ENCODE measurements at places on chromosomes 13 and 19. TPM values are rescaled to one million over a fixed set of nuclear protein-coding genes. Genes with fewer than 3 reads are reported as not detected.

Gene KLF1
- 111 TPM for polyA plus RNA-seq

Gene SLAIN1
- 0.05 TPM for polyA plus RNA-seq

- DNase-seq = peak; percentile 39
These were observed 230.8 kb downstream of the DLEU7 start for GRCh38 chr13:50612717-50613116.

- DNase-seq = no peak
These were observed 60.3 kb downstream of the CRYL1 start for GRCh38 chr13:20465218-20465879.

Gene PABPC3
- polyA plus RNA-seq = 0.12 TPM

- no peak for DNase-seq
These were observed 564 bp downstream of the NLRP12 start for GRCh38 chr19:53823380-53824120.

Gene CDC42EP5
- polyA plus RNA-seq = 0.96 TPM

DNA sequence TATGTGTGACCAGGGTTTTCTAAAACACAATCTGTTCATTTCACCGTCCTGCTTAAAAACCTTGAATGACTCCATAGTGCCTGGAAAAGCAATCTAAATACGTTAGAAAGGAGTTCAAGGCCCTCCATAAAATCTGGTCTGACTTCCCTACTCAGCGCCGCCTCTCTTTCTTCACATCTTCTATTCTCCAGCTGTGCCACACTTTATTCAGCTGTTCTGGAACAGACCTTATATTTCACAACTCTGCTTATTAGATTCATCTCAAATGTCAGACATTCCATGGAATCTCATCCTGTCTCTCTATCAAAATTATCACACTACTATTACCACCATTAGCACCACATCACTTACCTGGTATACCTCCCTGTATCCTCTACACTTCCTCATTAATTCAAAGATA lies 19.8 kb upstream of the SPART start:
- no peak for DNase-seq

GRCh38 chr19:23718802-23719201 lies 31.8 kb upstream of the ZNF675 start:
- peak; percentile 7 for DNase-seq

GRCh38 chr19:2353887-2354592 lies 6.0 kb upstream of the TMPRSS9 start:
- no peak for DNase-seq

Gene ERICH6B
- not detected for polyA plus RNA-seq

Gene KIR2DL1
- polyA plus RNA-seq = not detected

Gene CEACAM3
- not detected for polyA plus RNA-seq

DNA sequence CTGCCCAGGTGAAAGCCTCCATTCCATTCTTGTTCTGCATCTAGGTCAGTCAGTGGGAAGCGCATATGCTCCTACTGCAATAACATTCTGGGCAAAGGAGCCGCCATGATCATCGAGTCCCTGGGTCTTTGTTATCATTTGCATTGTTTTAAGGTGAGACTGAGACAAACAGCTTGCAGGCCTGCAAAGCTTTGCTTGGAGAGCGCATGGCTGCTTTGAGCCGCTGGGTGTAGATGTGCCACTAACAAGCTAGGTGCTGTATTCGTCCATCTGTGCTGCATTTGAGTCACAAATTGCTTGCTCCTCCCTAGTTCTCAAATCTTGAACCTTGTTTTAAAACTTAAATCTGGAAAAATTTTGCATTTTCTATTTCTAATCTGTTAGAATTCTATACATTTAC lies 219.1 kb downstream of the LMO7 start:
- DNase-seq = no peak

DNA sequence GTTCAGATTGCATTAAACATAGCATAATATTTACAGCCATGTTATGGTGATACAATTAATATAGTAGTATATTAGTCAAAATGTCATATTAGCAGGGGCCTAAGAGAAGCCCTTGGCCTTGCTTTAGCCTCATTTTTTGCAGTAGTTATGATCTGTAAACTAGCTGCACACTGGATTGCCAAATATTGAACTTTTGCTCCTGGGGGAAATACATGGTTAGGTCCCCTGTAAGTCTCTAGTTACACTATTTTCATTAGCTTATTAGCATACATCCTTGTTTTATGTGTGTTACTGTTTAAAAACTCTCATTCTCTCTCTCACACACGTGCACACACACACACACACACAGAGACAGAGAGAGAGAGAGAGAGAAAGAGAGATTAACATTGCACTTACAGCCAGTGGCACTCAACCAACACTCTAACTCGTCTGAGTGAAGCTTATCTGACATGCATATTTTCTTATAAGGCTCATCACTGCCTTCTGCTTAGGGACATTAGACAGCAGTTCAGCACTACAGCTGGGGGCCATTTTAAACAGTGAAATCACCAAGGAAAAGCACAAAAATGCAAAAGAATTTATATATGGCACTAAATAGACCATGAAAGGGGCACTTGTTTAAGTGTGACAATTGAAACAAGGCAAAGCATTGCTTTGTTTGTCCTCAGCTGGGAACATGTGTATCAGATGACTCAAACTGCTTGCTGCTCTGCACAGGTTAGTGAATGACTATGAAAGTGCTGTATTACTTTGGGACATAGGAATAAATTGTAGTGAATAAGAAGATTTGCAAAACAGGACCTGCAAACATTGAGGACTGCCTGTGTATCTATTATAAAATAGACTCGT lies 278.7 kb downstream of the GPC6 start:
- no peak for DNase-seq

DNA sequence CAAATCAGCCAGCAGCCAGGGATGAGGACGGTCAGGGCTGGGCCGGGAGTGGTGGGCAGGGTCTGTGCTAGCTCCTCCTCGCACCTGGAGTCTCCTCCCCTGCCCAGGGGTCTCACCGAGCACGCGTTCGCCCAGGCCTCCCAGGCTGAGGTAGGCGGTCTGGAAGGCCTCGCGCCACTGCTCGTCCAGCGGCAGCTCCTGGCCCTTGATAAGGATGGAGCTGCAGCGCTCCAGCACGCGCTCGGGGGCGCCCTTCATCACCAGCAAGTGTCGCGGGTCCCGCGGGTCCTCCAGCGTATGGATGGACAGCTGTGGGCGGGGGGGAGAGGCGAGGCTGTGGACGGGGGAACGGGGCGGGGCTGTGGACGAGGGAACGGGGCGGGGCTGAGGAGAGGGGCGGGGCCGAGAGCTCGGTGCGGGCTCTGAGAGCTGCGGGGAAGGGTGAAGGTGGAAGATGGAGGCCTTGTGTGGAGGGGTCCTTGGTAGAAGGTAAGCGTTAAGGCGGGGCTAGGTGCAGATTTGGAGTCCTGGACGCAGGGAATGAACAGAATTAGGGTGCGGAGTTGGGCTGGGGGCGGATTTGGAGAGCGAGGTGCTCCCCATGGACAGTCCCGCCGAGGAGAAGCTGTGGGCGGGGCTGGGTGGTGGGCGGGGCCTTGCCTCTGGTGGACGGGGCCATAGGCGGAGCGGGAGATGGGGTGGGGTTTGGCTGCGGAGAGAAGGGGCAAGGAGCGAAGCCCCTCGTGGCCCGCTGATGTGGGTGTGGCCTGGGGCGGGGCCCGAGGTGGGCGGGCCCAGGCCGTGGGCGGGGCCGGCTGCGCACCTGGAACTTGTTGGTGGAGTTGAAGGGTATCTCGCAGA lies 5.7 kb downstream of the ATP4A start:
- peak; percentile 91 for DNase-seq

Gene ZBTB45
- 6.8 TPM for polyA plus RNA-seq

- DNase-seq = no peak
These were observed 1331.5 kb upstream of the PCDH20 start for GRCh38 chr13:62747152-62747551.

Gene FXYD7
- 0.32 TPM for polyA plus RNA-seq

GRCh38 chr13:89726690-89727435 lies 1620.6 kb upstream of the MIR17HG start:
- no peak for DNase-seq

DNA sequence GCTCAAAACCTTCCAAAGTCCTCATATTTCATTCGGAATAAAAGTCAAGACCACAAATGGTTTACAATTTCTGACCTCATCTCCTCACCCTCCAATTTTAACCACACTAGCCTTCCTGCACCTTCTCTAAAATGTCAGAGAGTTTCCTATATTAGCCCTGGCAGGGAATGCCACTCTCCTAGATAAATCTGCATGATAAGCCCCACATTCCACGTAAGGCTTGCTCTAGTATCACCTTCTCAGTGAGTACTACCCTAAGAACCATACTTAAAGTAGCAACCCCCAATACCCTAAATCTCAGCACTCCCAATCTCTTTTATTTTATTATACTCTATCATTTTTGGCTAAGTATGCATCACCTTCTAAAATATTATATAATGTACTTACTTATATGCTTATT lies 100.5 kb upstream of the SLITRK5 start:
- no peak for DNase-seq

Data from K562 (cell line).